ENCODE measurements at places on chromosomes 7 and 10.

DNA sequence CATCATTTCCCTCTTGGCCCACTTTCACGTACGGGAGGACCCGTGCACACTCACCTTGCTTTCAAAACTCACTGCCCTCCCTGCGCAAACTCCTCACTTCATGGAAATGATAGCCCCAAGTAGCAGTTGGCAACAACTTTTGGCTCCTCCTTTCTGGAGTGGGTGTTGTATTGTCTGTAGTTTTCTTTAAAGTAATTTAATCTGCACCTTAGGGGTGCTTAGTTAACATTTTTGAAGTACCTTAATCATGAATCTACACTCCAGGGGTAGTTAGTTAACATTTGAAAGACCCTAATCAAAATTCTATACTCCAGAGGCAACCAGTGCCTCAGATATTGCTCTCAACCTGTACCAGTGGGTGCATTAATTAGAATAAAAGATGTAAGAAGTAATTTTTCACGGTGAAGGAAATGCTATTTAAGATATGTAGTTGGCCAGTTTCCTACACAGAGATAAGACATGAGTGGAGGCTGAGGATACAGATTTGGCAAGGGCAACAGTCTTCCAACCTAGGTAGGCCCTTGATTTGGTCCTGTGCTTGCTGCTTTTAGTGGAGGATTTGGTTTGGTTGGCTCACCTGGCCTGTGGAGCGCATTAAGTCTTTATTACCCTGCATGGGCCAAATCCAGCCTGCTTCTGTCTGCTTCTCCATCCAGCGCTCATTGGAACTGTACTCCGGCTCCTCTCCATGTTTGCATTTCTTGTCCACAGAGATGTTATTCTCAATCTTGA, 93.0 kb downstream of the EXOC4 start:
- DNase-seq: no peak

DNA sequence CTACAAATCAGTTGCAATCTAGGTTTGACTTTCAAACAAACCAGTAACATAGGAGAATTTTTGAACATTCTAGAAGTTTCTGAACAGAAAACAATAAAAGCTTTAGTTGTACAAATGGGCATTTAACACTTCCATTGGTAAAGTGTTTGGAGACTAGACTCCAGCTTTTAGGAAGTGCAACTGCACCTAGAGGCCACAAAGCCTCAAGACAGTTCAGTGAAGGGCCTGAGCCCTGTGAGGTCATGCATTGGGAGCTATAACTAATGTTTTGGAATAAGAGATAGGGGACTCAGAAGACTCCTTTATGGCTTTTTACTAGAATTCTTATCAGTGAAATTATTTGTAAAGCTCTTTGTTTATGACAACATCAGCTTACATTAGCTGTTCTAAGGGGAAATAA, 3.0 kb upstream of the EPHB6 start:
- DNase-seq: no peak

DNA sequence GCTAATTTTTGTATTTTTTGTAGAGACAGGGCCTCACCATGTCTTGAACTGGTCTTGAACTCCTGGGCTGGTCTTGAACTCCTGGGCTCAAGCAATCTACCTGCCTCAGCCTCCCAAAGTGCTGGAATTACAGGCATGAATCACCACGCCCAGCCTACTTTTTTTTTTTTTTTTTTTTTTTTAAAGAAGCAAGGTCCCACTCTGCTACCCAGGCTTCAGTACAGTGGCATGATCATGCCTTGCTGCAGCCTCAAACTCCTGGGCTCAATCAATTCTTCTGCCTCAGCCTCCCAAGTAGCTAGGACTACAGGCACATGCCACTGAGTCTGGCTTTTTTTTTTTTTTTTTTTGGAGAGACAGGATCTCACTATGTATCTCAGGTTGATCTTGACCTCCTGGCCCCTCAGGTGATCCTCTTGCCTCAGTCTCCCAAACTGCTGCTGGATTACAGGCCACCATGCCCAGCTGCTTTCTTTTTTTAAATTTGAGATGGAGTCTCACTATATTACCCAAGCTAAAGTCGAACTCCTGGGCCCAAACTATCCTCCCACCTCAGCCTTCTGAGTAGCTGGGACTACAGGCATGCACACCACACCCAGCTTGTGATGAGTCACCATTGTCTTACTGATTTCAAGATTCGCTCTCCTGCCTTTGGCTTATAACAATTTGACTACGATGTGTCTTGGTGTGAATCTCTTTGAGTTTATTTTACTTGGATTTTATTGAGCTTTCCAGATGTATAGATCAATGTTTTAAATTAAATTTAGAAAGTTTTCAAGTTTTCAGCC, 9.0 kb downstream of the RPEL1 start:
- DNase-seq: no peak

- DNase-seq: no peak
Measured at GRCh38 chr7:31416381-31416870, 75.9 kb upstream of the NEUROD6 start.

GRCh38 chr7:70624500-70625103, 507.3 kb upstream of the GALNT17 start:
- DNase-seq: no peak

DNA sequence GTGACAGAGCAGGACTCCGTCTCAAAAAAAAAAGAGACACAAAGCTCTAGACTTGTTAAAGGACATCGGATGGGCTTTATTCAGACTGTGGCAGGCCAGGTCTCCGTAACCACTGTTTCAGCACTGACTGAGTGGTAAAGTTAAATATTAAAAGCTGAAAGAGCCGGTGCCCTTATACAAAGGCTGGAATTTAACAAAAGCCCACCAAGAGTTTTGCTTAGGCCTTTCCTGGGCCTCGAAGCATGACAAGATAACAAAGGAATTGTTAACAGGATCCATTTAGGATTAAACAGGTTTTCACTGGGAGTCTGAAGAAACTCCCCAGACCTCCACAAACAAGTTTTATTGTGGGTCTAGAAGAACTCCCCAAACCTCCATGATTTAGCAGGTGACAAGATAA, 727.8 kb downstream of the TYW1 start:
- DNase-seq: no peak

DNA sequence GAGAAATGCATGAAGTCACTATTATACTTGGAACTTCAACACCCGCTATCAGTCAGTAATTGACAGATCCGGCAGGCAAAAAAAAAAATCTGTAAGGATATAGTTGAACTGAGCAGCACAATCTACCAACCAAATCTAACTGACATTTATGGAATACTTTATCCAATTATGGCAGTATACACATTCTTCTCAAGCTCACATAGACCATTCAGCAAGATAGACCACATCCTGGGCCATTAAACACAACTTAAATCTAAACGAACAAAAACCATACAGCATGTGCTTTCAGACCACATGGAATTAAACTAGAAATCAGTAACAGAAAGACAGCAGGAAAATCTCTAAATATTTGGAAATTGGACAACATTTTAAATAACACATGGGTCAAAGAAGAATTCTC, 112.7 kb downstream of the MPP7 start:
- DNase-seq: no peak

GRCh38 chr7:122140918-122141317, 3.1 kb downstream of the AASS start:
- no peak for DNase-seq

GRCh38 chr10:329361-330099, 194.3 kb downstream of the ZMYND11 start:
- no peak for DNase-seq

- DNase-seq: no peak
Measured at GRCh38 chr10:99869581-99870122, 87.2 kb downstream of the ABCC2 start.

DNA sequence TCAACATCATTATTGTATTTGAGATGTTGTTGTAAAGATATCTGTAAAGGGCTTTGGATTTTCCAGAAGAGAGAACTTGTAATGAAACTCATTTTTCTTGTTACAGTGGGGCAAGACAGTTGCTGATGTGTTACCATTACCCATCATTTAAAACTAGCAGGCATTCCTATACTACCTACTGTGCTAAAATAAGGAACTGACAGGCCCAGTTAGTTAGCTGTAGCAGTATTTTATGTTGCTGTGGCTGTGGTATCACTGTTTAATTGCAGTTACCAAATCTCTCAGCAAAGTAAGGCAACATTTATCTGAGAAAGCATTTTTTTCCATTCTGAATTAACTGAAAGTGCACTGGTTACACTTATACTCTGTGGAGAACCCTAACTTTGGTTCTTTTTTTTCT, 9.9 kb downstream of the ST7 start:
- no peak for DNase-seq

DNA sequence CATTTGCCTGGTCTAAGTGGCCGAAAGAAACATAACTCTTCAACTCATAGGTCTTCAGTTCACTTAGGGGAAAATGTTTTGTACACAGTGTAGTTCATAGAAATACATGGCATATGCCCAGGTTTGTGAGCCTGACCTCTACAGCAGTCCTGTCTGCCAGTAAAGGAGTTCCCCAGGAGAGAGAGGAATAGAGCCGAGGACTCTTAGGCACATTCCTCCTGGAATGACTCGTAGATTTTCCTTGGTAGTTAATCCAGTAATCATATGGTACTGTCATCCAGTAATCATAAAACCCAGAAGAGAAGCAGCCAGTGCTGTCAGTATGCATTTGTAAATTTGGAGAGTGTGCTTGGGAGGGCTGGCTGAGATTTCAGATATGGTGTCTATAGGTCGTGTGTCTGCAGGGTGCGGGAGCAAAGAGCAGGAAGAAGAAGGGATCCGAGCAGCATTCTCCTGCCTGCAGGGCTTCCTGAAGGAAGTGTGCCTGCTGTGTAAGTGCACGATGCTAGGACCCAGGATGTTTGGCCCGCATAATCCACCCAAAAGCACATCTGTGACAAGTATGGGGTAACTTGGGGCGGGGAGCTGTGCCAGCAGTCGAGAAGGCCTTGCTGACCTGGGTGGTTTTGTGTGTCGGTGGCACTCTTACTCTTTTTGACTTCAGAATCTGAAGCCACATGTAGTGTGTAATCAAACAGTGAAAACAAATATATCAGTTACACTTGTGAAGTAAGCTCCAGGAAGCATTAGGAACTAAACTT, 13.9 kb downstream of the EIF4H start:
- no peak for DNase-seq

- no peak for DNase-seq
Measured at GRCh38 chr10:24962995-24963394, 10.6 kb upstream of the PRTFDC1 start.

DNA sequence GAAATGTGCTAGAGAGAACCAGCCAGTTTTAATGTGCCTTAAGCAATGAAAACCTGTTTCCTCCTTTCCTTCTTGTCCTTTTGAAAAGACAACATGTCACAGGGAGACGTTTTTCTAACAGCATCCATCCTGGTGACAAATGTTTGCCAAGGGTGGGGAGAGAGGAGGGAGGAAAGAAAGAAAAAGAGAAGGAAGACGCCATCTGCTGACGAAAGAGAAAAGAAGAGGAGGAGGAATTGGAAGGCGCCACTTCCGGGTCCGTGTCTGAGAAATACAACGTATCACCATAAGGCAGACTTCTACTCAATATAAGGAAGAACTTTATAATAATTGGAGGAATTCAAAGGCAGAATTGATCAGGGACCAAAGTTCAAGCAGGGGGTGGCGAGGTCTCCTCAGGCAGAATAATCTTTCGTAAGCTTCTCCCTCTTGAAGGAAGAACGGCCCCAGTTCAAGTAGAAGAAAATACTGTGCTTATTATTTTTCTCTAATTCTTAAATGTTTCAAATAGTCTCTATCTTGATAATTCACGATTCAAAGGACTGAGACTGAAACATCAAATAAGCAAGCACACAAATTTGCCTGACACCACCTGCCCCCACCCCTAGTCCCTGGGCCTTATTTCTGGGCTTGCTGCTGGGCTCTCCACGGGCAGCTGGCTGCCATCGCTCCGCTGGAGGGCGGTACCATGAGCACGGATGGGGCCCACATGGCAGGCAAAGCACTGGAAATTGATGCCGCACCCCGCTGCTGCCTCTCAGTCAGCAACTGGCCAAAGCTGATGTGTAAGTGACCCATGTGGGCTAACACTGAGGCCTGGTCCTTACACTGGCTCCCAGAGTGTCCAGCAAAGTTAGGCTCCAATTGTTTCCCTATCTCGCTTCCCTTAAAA, 273.7 kb upstream of the KLF14 start:
- no peak for DNase-seq

DNA sequence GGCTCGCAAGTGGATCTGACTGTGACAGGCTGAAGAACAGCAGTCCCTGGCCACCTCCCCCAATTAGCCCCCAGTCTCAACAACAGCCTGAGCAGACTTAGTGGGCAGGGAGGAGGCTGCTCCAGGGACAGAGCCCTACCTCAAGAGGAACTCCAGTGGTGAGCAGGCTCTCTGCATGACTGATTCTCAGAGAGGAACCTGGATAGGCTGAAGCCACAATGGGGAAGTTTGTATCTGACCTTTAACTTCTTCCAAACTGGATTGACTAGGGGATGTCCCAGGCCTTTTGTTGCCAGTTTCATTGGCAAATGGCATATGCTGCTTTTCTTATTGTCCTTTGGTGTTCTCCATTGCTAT, 93.0 kb downstream of the ARHGAP22 start:
- DNase-seq: no peak

- no peak for DNase-seq
Measured at GRCh38 chr7:2243458-2243857, 1.4 kb downstream of the NUDT1 start.

- DNase-seq: no peak
Measured at GRCh38 chr7:143979359-143979758, 20.8 kb upstream of the OR6B1 start.

- no peak for DNase-seq
Measured at GRCh38 chr7:115914951-115915350, 115.6 kb downstream of the TFEC start.

DNA sequence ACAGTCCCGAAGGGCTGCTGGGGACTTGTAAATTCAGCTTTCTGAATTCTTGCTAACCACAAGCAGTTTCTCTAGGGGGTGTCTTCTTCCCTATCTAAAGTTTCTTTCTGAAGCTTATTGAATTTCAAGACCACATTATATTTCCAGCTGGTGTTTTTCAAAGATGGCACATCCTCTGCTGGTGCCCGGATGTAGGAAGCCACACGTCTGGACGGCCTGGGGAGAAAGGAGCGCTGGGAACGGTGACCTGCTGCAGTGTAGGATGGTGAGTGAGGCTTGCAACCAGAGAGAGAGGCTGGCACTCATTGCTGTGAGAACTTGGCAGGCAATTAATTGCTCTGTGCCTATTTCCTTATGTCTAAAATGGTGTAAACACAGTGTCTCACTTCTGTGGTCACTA, 776.4 kb downstream of the TYW1 start:
- no peak for DNase-seq

DNA sequence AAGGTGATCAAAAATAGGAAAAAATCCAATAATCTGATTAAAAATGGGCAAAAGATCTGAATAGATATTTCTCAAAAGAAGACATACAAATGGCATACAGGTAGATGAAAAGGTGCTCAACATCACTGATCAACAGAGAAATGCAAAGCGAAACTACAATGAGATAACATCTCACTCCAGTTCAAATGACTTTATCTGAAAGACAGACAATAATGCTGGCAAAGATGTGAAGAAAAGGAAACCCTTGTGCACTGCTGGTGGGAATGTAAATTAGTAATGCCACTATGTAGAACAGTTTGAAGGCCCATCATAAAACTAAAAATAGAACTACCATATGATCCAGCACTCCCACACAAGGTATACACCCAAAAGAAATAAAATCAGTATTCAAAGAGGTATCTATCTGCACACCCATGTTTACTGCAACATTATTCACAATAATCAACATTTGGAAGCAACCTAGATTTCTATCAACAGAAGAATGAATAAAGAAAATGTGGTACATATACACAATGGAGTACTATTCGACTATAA, 85.0 kb downstream of the LRRN3 start:
- no peak for DNase-seq

GRCh38 chr7:2205036-2205780, 27.5 kb downstream of the MAD1L1 start:
- no peak for DNase-seq
